Mesothelial cell of epicardium (in vitro differentiated cells): ENCODE measurements at places on chromosomes 11 and 22. TPM values are rescaled to one million over a fixed set of nuclear protein-coding genes. Genes with fewer than 3 reads are reported as not detected.
A peak's percentile ranks its signal among the peaks of the same experiment; 100 is the strongest.

Gene KCNJ11
- 2.0 to 3.0 TPM (median 2.1 TPM) in 3 replicates for total RNA-seq

DNA sequence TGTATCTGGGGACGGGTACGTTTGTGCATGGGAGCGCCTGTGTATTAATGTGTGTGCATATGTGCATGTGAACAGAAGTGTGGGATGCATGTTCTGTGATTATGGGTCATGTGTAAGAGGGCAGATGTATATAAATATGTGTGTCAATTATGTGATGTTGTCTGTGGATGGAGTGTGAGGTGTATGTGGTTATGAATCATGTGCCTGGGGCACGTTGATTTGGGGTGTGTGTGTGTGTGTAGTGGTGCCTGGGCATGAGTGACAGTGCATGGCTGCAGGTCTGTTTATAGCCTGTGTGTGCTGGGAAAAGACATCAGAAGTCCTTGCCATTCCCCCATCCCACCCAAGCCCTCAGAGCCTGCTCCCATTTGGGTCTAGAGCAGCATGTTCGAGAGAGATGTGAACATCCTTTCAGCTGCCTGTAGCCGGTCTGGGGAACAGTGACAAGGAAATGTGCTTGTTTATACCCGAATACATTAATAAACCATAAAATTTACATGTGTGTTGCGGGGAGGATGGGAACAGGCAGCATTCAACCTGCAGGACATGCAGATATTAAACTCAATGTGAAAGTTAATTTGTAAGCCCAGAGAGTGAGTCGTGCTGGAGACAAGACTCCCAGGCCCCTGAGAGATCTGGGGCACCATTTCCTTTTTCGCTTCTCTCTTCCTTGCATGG is 129.0 kb downstream of the NECTIN1 start:
- no peak for DNase-seq

DNA sequence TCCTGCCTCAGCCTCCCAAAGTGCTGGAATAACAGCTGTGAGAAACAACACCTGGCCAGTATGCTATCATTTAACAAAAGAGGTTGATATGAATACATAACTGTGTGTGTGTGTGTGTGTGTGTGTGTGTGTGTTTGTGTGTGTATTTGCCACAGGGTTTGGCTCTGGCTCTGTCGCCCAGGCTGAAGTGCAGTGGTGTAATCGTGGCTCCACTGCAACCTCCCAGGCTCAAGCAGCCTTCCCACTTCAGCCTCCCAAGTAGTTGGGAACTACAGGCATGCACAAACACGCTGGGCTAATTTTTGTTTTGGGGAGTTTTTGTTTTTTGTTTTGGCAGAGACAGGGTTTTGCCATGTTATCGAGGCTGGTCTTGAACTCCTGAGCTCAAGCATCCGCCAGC is 4.7 kb downstream of the SPA17 start:
- no peak for DNase-seq

DNA sequence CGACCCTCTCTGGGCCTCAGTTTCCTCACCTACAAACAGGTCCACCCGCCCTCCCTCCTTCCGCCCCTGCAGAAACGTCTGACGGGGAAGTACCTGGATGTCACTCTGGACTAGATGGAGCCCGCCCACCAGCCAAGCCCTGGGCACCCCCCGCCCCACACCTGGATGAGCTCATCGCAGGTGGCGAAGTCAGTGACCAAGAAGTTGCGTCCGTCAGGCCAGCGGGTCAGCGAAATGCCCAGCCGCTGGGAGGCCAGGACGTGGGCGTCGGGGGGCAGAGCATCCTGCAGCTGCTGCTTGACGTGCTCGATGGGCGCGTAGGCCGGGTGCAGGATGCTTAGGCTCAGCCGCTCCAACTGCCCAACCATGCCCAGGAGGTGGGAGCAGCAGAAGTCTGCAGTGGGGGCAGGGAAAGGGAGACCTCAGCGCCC is 897 bp downstream of the PNPLA5 start:
- no peak for DNase-seq

- no peak for DNase-seq
Observed at GRCh38 chr11:26322335-26323067, 9.4 kb upstream of the ANO3 start.

Gene CYP2D6
- total RNA-seq, result 6.3 to 7.2 TPM (median 6.4 TPM) in 3 replicates

Gene MYRF
- total RNA-seq, result 401 to 436 TPM (median 428 TPM) in 3 replicates

DNA sequence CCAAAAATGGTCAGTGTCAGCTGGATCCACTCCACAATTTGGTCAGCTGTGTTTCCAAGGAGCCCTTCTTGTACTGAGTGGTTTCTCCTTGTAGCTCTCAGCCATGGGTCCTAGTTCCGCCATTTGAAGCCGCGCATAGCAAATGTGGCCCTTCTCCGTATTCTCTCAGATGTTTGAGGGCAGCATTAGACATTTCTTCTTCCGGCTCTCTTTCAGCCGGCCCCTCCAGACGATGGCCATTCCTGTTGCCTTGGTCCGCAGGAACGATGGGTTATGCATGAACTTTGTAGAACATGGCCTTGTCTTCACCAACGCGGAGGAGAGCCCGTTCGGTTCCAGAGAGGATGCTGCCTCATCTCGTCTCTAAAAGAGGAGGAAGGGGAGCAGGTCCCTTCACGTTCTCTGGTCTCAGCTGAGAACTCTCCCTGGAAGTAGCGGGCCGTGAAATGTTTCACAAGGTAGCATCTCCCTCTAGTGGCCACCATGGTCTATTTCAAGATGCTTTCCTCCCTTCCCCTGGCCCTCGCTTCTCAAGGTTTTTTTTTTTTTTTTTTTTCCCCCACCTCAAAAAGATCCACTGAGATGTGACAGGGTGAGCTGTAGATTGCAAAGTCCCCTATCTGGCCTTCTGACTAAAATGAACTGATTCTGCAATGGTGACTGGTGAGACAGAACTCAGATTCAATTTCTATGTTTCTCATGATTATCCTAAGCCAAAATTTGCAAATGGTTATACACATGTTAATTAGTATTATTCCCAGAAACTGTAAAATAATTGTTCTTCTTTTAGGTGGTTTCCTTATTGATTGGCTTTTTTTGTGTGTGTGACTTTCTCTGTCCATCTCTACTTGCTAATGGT is 19.8 kb upstream of the PLET1 start:
- peak; percentile 63 for DNase-seq

Gene POU2AF1
- total RNA-seq, result 0.25 TPM in 1 of 3 replicates, not detected in the others

- no peak for DNase-seq
Observed at GRCh38 chr11:62122076-62122475, 1.7 kb upstream of the INCENP start.

DNA sequence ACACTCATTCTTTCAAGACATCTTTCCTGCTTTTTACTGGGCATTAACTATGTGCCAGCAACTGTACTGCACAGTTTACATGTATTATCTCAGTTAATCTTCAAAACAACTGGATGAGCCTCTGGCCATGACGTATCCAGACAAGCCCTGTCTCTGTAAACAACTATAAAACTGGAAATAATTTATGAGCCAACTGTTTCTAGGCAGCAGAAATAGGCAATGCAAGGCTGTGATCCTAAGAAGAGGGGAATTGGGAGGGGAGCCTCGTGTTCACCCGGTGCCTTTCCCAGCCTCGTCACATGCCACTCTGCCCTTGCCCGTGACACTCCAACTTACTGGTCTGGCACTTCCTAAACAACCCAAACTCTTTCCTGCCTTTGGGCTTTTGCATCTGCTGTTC is 82.8 kb downstream of the FBXO7 start:
- DNase-seq, result no peak

Gene SLC22A9
- not detected in 3 replicates for total RNA-seq

GRCh38 chr11:123217897-123218296 is 22.8 kb upstream of the CLMP start:
- no peak for DNase-seq

- DNase-seq, result no peak
Observed at GRCh38 chr22:23117891-23118646, 23.7 kb downstream of the RSPH14 start.

DNA sequence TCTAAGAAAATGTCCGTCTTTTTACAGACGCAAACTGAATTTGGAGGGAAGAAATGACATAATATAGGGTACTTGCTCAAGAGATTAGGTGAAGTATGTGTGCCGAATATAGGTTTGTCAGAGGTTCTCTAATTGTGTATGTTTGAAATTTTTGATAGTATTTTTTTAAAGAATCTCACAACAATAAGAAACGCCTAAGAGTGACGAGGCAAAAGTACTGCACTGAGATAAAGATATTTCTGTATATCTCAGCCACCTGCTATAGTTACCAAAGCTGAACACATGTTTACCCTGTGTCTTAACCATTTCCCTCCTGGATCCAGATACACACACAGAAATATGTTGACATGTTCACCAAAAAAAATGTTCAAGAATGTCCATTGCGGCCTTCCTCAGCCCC is 92.0 kb downstream of the PRMT3 start:
- DNase-seq, result no peak

DNA sequence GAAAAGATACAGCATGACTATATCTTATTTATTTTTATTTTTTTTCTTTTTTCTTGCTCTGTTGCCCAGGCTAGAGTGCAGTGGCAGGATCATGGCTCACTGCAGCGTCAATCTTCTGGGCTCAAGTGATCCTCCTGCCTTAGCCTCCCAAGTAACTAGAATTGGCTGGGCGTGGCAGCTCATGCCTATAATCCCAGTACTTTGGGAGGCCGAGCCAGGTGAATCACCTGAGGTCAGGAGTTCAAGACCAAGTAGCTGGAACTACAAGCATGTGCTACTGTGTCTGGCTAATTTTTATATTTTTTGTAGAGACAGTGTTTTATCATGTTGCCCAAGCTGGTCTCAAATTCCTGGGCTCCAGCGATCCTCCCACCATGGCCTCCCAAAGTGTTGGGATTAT is 28.3 kb upstream of the CCDC134 start:
- DNase-seq, result no peak

GRCh38 chr11:130774703-130775102 is 141.6 kb downstream of the SNX19 start:
- DNase-seq, result no peak

Gene RASSF10
- 0.09 to 0.29 TPM (median 0.23 TPM) in 3 replicates for total RNA-seq

DNA sequence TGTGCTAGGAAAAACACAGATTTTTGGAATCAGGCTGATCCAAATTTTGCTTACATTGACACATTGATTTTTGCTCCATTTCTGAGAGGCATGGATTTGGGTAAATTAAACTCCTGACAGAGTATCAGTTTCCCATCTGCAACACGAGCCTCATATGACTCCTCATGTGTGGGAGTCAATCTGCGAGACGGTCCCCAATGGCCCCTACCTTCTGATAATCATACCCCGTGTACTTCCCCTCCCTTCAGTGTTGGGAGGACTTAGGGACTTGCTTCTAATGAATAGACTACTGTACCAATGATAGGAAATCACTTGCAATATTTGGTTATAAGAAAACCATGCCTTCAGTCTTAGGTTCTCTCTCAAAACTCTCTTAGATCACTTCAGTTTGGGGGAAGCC is 302.7 kb downstream of the ETS1 start:
- DNase-seq, result no peak

Gene SHANK2
- total RNA-seq, result 2.1 to 3.8 TPM (median 2.2 TPM) in 3 replicates

Gene VPS37C
- 24.8 to 29.1 TPM (median 26.5 TPM) in 3 replicates for total RNA-seq

DNA sequence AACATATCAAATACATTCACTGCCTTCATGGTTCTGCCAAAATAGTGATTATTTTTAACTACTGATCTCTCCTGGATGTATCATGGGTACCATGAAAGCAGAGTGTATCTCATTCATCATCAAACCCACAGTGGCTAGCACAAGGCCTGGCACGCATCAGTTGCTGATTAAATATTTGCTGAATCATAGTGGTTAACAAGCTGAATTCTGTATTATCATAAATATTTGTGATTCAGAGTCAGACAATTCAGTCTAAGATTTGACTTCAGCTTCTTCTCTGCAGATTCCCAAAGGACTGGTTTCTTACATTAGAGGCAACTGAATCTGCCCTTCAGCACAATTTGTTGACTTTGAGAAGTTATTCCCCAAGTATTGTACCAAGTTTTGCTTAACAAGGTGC is 715.8 kb upstream of the LRRC4C start:
- DNase-seq, result no peak
